ENCODE measurements at places on chromosomes 7 and 10.
A peak's percentile ranks its signal among the peaks of the same experiment; 100 is the strongest.

- no peak for DNase-seq
Measured at GRCh38 chr10:11846542-11846941, 23.4 kb downstream of the PROSER2 start.

- DNase-seq = no peak
Measured at GRCh38 chr7:19575909-19576557, 132.8 kb downstream of the POLR1F start.

GRCh38 chr10:19628767-19629560 is 187.3 kb upstream of the PLXDC2 start:
- DNase-seq = no peak

GRCh38 chr10:120584786-120585185 is 127.8 kb downstream of the PLPP4 start:
- no peak for DNase-seq

- DNase-seq = no peak
Measured at GRCh38 chr7:88363249-88363648, 56.6 kb upstream of the STEAP4 start.

DNA sequence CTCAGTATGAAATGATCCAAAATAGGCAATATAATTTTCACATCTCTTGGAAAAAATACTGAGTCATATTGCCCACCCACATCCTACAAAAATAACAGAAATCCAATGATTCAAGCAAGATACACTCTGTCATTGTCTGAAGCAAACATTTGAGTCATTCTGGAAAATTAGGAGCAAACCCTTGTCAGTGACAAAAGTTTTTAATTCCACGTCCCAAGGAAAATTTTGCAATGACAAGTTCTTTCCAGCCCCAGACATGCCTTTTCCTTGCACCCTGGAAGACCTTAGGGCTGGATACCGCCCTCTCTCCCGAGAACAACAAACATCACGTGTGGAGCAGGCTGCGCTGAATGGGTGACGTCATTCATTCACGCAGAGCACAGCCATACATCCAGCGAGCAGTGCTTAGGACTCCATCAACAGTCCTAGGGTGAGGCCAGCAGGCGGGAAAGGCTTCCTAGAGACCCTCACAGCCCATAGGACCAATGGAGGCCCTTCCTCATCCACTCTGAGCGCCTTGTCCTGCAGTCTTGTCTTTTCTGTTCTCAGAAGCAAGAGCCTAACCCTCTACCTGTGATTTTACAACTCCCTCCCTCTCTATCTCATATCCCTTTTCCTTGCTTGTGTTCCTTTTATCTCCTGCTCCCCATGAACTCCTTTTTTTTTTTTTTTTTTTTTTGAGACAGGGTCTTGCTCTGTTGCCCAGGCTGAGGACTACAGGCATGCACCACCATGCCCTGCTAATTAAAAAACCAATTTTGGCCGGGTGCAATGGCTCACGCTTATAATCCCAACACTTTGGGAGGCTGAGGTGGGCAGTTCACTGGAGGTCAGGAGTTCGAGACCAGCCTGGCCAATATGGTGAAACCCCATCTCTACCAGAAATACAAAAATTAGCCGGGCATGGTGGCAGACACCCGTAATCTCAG is 23.5 kb upstream of the KDM7A start:
- no peak for DNase-seq

DNA sequence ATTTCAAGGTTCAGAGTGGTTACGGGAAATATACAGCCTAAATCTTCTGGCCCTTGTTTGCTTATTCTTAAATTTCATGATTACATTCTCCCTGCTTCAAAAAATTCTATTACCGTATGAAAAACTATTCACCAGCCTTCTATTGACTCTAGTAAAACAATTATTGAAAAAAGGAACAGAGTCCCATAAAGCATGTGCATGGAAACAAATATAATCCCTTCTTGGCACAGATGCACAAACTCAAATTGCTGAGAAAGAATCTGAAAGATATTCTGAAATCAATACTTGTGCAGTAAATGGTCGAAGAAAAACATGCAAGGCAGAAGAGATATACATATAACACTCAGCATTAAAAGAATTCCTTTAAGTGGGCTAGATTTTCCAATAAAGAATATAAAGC is 83.6 kb downstream of the LRRN3 start:
- DNase-seq = no peak

DNA sequence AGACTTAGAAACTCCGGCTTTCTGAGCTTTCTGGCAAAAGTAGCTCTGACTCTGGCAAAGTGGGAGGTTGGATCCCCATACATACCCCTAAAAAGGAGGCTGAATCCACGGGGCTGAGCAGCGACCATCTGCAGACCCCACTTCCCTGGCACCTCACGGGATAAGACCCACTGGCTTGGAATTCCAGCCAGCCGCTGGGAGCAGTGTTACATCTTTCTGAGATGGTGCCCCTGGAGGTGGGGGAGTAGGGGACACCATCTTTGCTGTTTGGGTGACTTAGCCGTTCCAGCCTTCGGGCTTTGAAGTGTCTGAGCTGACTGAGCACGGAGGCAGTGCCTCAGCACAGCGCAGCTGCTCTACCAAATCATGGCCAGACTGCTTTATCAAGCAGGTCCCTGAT is 45.0 kb upstream of the GRM3 start:
- no peak for DNase-seq

DNA sequence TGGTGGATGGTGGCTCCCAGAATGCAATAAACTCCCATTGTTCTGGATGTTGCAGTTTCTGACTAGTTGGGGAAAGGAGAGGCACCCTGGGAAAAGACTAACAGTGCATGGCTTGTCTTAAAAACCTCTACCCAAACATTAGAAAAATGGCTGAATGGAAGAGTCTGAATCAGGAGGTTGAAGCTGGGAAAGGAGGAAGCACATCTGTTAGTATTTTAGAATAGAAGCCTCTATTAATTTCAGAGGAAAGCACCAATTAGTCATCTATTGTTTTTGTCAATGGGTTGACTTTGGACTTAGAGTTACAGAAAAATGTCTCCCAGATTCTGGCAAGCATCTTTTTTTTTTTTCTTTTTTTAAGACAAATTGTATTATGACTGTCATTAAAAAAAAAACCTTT is 56.1 kb upstream of the ELMO1 start:
- DNase-seq = no peak

DNA sequence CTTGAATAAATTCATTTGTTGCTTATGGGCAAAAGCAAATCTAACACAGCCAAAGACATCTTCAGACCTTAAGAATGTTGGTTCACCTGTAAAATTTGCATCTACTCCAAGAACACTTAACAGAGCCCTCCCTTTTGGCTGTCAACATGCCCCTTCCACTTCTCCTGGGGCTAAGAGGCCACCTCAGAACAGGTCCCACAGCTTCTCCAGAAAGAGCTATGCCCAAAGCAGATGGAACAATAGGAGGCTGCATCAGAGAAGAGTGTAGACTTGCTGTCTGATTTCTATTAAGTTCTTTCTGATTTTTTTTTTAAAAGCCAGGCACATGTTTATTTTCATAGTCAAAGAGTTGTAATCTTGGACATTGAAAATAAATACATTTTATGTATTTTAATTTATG is 26.1 kb upstream of the TRIL start:
- DNase-seq = no peak

- DNase-seq = no peak
Measured at GRCh38 chr10:106908225-106908624, 256.3 kb downstream of the SORCS1 start.

DNA sequence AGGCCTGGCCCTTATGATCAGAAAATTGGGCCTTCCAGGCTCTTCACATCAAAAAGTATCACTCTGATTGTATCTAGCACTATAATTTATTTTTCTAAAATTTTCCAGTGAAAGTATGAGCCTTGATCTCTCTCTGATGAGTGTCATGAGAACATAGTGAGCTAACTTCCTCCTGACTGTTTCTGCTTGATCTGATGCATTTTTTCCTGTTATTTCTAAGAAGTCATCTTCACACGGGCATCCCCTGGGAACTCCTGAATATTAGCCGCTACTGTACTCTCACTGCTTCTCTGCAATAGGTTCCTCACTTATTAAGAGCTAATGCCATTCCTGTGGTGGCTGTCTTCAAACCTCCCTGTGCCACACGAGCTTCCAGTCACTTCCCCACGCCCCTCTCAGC is 63.1 kb upstream of the ZPBP start:
- no peak for DNase-seq

DNA sequence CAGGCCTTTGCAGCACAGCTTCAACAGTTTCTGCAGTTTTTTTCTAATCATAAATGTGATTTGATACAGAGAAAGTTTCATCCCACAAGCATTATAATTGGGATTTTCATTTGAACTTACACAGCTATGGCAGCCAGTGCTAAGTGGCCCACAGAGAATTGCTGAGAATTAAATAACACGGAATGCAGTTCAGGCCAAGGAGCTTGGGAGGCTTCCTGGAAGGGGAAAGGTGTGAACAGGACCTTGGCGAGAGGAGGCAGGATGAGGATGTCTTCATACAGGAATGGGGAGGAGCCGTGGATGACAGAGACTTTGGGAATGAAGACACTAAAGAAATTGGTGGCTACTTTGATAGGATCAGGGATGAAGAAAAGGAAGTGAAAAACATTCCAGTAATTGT is 95.3 kb downstream of the ZNF22 start:
- no peak for DNase-seq

GRCh38 chr7:147861058-147861716 is 729.4 kb upstream of the C7orf33 start:
- DNase-seq = no peak

DNA sequence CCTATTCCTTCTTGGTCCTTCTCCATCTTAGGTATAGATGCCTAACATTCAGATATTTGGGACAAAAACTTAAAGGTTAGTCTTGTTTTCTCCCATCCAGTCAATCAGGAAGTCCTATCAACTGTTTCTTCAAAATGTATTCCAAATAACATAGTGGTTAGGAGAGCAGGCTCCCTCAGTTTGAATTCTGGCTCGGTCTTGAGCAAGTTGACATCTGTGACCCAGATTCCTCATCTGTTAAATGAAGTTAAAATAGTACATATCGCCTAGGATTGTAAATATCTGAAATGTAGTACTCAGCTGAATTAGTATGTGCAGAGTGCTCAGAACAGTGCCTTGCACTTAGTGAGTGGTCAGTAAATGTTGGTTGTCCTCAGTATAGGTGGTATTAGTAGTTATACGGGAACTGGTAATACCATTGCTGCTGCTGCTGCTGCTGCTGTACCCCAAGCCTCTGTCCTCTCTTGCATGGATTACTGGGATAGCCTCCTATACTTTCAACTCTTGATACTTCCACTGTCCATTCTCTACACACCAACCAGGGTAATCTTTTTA is 58.6 kb downstream of the RALA start:
- no peak for DNase-seq

- no peak for DNase-seq
Measured at GRCh38 chr10:101487399-101487798, 100.7 kb downstream of the POLL start.

DNA sequence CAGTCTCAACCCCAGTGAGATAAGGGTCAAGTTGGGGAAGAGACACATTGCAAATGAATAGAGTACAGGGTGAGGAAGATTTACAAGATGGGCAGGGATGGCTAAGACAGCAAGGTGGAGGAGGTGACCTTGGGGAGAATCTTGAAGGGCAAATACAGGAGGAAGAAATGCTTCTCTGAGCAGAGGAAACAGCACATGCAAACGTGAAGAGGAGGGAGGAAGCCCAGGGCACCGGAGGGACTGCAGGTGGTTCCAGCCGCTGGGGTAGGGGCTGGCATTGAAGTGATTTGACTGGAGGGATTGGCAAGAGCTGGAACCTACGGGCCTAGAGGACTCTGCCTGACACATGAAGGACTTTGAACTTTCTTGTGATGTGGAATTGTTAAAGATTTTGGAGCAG is 14.6 kb downstream of the PLAU start:
- DNase-seq = no peak

GRCh38 chr10:119478111-119478802 is 64.3 kb downstream of the RGS10 start:
- peak; percentile 29 for DNase-seq

GRCh38 chr10:1121271-1121970 is 65.2 kb downstream of the WDR37 start:
- DNase-seq = no peak

GRCh38 chr7:25885057-25885576 is 266.9 kb upstream of the NFE2L3 start:
- no peak for DNase-seq

- no peak for DNase-seq
Measured at GRCh38 chr10:23968301-23968700, 240.6 kb upstream of the KIAA1217 start.

- no peak for DNase-seq
Measured at GRCh38 chr10:9781666-9782065, 1236.0 kb upstream of the CELF2 start.

DNA sequence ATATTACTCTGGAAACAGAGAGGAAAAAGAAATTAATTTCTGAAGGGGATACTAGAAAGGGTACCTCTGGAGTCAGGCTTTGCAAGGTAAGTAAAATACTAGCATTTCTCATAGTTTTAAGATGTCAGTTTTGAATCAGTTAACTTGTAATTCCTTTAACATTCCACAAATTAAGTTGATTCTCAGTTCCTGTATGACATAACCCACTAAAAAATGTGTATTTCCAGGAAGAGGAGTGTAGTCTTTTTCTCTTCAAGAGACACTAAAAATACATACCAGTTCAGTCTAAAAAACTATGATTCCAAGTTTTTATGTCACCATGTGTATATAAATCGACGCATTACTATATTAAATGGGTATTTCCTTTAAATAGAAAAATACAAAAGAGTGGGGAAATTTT is 113.2 kb downstream of the CDK6 start:
- no peak for DNase-seq

GRCh38 chr10:78348411-78349164 is 314.9 kb downstream of the RPS24 start:
- no peak for DNase-seq

DNA sequence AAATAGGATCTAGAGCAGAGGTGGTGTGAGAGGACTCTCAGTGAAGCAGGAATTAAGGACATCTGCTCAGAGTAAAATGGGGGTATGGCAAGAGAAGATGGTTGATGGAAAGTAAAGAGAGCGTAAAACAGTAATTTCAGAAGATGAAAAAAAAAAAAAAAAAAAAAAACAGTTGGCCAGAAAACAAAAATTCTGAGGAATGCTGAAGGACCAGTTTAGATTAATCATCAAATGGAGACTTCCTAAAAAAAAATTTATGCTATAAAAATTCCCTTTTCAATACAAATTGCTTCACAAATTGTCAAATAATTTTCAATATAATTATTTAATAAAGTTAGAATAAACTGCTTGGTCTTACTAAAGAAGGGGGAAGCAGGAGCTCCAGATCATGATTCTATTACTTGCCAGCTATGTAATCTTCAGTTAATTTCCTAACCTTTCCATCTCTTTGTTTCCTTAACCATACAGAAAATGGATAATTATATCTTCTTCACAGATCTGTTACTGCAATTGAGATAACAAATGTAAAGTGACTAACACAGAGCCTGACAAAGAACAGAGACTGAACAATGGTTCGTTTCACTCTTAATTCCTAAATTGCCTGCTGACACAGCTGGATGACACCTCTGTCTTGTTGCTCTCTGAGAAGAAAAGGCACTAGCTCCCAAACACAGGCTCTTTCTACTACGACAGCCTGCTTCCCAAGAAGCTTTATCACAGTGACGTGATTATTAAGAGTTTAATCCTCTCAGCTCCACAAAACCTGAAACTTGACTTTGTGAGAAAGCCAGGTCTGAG is 64.9 kb upstream of the GPR22 start:
- no peak for DNase-seq

Data from NK-92 treated with Interleukin-12 subunit alpha and Interleukin-12 subunit beta, amount 100 ng/mL, for 24 hours (cell line).